ENCODE measurements at places on chromosomes 6 and 20. TPM values are rescaled to one million over a fixed set of nuclear protein-coding genes. Genes with fewer than 3 reads are reported as not detected.

ULBP3 gene
- 1.0 TPM for total RNA-seq

GPX5 gene
- total RNA-seq = not detected

MMP24 gene
- total RNA-seq = under 0.01 TPM

KHDC1L gene
- not detected for total RNA-seq
